ENCODE measurements at places on chromosomes 7 and 10.

- DNase-seq: no peak
Observed at GRCh38 chr10:131724891-131725580, 175.8 kb upstream of the PPP2R2D start.

GRCh38 chr10:3235395-3235794 is 62.8 kb upstream of the PITRM1 start:
- DNase-seq: no peak

GRCh38 chr7:51129527-51130472 is 186.8 kb downstream of the COBL start:
- no peak for DNase-seq

- no peak for DNase-seq
Observed at GRCh38 chr10:84540617-84541288, 212.4 kb downstream of the CCSER2 start.

GRCh38 chr10:116743266-116744064 is 1.1 kb upstream of the HSPA12A start:
- DNase-seq: no peak
